Stomach (tissue), 19 donors: ENCODE measurements at places on chromosomes 6 and 20. TPM values are rescaled to one million over a fixed set of nuclear protein-coding genes. Genes with fewer than 3 reads are reported as not detected.
A peak's percentile ranks its signal among the peaks of the same experiment; 100 is the strongest.

GRCh38 chr6:44237021-44237812, 9.7 kb upstream of the HSP90AB1 start:
- DNase-seq = peak; percentile 95
- peaks cover 48% of the 10 kb centered on the region for H3K4me1 ChIP-seq
- no peaks in the 10 kb centered on the region for H3K27me3 ChIP-seq
- H3K36me3 ChIP-seq = peaks cover 10% of the 10 kb centered on the region
- H3K4me3 ChIP-seq = peak overlapping the region; percentile 67

GRCh38 chr20:2485661-2486060, 15.1 kb upstream of the SNRPB start:
- DNase-seq = no peak
- H3K36me3 ChIP-seq = peaks cover 30% of the 10 kb centered on the region
- H3K4me1 ChIP-seq = no peaks in the 10 kb centered on the region
- H3K27ac ChIP-seq = no peak overlapping the region
- no peaks in the 10 kb centered on the region for H3K27me3 ChIP-seq

GRCh38 chr6:155040901-155041650, 46.0 kb downstream of the TIAM2 start:
- H3K4me1 ChIP-seq = no peaks in the 10 kb centered on the region
- no peak overlapping the region for H3K4me3 ChIP-seq
- H3K36me3 ChIP-seq = no peaks in the 10 kb centered on the region
- H3K27me3 ChIP-seq = no peaks in the 10 kb centered on the region

GRCh38 chr6:93523365-93523764, 104.0 kb upstream of the EPHA7 start:
- H3K27me3 ChIP-seq = no peaks in the 10 kb centered on the region
- no peaks in the 10 kb centered on the region for H3K36me3 ChIP-seq
- H3K4me1 ChIP-seq = no peaks in the 10 kb centered on the region
- H3K4me3 ChIP-seq = no peak overlapping the region
- H3K27ac ChIP-seq = no peak overlapping the region

GRCh38 chr6:3305831-3306230, 47.1 kb downstream of the PSMG4 start:
- no peak for DNase-seq

SLC4A11 gene
- total RNA-seq = not detected

GRCh38 chr6:27669624-27670301, 196.9 kb upstream of the ZNF184 start:
- H3K27me3 ChIP-seq = peaks cover 11% of the 10 kb centered on the region
- H3K4me3 ChIP-seq = no peak overlapping the region
- peaks cover 4% of the 10 kb centered on the region for H3K4me1 ChIP-seq
- peak; percentile 23 for DNase-seq

DNA sequence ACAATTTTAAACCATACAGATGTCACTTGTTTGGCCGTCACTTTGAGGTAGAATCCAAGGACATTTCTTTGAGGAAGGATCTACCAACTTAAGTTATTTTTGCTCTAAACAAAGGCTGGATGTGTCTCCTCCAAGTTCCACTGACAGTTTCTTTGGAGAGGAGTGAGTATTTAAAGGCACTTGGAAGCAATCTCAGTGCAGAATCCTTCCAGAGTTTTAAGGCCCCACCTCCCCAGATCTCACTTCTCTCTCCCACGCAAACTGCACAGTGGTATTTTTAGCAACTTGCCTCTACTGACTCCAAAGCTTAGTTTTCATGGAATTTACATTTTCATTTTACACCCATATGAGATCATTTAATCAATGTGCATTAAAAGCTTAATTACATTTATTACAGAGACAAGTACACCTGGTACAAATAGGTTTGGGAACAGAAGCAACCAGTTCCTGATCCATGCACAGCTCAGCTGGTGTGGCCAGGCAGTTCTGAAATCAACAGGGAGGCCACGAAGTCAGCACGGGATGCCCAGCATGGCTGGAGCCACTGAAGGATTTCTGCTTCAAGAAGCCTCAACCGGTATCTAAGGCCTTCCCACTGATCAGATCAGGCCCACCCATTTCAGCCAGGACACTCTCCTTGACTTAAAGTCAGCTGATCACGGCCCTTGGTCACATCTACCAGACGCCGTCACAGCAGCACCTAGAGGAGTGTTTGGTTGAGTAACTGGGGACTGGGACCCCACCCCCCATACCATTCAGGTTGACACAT, 109.8 kb downstream of the SYCP2 start:
- no peak for DNase-seq
- H3K4me3 ChIP-seq = no peak overlapping the region
- no peak overlapping the region for H3K27ac ChIP-seq
- H3K27me3 ChIP-seq = peaks cover 16% of the 10 kb centered on the region
- no peaks in the 10 kb centered on the region for H3K4me1 ChIP-seq
- H3K36me3 ChIP-seq = no peaks in the 10 kb centered on the region

NOX3 gene
- not detected for total RNA-seq

TNFAIP3 gene
- total RNA-seq = 7.8 TPM

EBF4 gene
- 30.8 TPM for total RNA-seq

GRCh38 chr20:35511814-35512420, 17.5 kb downstream of the C20orf173 start:
- peaks cover 81% of the 10 kb centered on the region for H3K36me3 ChIP-seq
- H3K4me3 ChIP-seq = no peak overlapping the region
- DNase-seq = peak; percentile 40
- no peak overlapping the region for H3K27ac ChIP-seq

GPANK1 gene
- total RNA-seq = 36.8 TPM

RNF144B gene
- total RNA-seq = 1.7 TPM

KIF25 gene
- not detected for total RNA-seq

DNA sequence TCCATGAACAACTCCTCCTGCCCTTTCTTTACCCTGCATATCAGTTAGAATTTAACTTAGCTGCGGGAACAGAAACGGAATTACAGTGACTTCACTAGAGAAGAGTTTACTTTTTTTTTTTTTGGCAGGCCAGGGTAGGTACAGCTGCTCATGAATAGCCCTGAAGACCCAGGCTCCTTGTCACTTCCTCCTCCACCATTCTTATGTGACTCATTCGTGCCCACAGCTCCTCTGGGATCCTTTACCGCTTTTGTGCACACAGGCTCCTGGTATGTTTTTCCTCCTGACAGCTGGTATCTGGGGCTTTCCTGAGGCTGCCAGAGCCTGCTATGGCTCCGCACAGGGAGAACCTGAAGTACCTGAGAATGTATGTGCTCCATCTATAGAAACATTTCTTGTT, 3.9 kb upstream of the KCNS1 start:
- no peak overlapping the region for H3K4me3 ChIP-seq
- H3K4me1 ChIP-seq = peaks cover 8% of the 10 kb centered on the region
- no peak overlapping the region for H3K27ac ChIP-seq
- H3K27me3 ChIP-seq = peaks cover 3% of the 10 kb centered on the region
- H3K36me3 ChIP-seq = no peaks in the 10 kb centered on the region

DNA sequence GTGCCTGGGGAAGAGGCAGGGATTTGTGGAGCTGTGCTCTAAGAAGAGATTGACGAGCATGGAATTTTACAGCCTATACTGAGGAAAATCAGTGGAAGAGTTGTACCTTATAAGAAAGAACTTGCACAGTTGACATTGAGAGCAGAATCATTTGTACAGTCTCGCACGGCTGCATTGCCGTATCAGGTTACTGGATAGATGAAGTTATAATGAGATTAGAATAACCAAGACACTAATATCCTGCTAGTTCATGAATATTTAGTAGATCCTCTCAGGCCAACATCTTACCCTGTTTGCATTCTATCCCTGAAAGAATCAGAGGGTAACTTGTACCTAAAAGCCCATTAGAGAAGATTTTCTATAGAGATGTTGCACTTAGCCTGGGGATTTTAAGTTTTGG, 447.1 kb downstream of the PREX1 start:
- DNase-seq = no peak
- no peak overlapping the region for H3K4me3 ChIP-seq
- H3K4me1 ChIP-seq = no peaks in the 10 kb centered on the region
- H3K27ac ChIP-seq = no peak overlapping the region
- H3K27me3 ChIP-seq = peaks cover 20% of the 10 kb centered on the region
- H3K36me3 ChIP-seq = no peaks in the 10 kb centered on the region

DNA sequence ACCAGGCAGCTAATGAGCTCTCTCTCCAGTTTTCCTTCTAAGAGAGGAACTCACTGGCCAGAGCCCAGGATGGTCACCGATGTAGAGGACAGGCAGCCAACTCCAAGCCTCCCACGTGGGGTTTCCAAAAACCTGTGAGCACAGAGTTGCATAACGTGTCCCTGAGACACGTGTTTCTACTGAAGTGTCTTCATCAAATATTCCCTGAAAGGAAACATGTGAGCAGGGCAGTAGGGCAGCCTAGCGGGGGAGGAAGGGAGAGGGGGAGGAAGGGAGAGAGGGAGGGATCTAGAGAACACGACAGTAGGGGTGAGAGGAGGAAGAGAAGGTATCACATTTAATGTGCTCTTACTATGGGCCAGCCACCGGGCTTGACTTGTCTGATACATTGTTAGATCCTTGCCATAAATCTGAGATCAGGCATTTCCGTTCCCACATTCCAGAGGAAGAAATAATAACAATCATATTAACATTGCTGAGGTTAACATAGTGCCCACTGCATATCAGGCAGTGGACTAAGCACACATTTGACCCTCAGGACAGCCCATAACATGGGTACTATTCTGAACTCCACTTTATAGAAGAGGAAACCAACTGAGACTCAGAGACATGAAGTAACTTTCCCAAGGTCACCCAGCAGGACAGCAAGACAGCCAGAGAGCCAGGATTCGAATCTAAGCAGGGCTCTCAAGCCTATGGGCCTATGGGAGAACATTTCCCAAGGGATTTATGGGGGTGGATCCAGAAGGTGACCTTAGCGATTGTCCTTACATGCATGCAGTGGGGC, 4.5 kb upstream of the SYS1 start:
- no peak overlapping the region for H3K4me3 ChIP-seq
- H3K27ac ChIP-seq = peak overlapping the region; percentile 97
- DNase-seq = no peak
- peaks cover 63% of the 10 kb centered on the region for H3K4me1 ChIP-seq
- no peaks in the 10 kb centered on the region for H3K27me3 ChIP-seq
- H3K36me3 ChIP-seq = no peaks in the 10 kb centered on the region

DNA sequence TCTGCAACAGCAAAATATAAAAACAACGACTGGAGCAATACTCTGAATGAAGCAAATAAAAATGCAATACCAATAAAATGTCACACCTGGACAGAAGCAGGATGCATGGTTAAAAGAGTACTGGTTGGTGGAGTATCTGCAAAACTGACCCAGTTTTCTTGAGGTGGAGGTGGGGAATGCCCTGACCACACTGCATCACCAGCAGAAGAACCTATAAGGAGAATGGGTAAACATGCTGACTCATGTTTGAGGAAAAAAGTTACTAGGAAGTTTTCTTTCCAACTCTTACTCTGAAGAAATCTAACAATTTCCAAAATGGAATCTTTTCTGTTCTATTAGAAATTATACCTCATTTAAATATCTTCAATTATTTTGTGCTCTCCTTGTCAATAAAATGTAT, 43.6 kb downstream of the REPS1 start:
- no peak overlapping the region for H3K27ac ChIP-seq
- peaks cover 13% of the 10 kb centered on the region for H3K4me1 ChIP-seq
- H3K4me3 ChIP-seq = no peak overlapping the region
- peaks cover 66% of the 10 kb centered on the region for H3K36me3 ChIP-seq
- peak; percentile 37 for DNase-seq
- H3K27me3 ChIP-seq = no peaks in the 10 kb centered on the region

- peaks cover 61% of the 10 kb centered on the region for H3K4me1 ChIP-seq
- H3K27me3 ChIP-seq = no peaks in the 10 kb centered on the region
- H3K4me3 ChIP-seq = no peak overlapping the region
- H3K27ac ChIP-seq = peak overlapping the region; percentile 81
- H3K36me3 ChIP-seq = no peaks in the 10 kb centered on the region
Measured at GRCh38 chr20:45781391-45781931, 10.2 kb downstream of the WFDC3 start.

SLC2A10 gene
- 66.1 TPM for total RNA-seq

SLC26A8 gene
- total RNA-seq = not detected

DNA sequence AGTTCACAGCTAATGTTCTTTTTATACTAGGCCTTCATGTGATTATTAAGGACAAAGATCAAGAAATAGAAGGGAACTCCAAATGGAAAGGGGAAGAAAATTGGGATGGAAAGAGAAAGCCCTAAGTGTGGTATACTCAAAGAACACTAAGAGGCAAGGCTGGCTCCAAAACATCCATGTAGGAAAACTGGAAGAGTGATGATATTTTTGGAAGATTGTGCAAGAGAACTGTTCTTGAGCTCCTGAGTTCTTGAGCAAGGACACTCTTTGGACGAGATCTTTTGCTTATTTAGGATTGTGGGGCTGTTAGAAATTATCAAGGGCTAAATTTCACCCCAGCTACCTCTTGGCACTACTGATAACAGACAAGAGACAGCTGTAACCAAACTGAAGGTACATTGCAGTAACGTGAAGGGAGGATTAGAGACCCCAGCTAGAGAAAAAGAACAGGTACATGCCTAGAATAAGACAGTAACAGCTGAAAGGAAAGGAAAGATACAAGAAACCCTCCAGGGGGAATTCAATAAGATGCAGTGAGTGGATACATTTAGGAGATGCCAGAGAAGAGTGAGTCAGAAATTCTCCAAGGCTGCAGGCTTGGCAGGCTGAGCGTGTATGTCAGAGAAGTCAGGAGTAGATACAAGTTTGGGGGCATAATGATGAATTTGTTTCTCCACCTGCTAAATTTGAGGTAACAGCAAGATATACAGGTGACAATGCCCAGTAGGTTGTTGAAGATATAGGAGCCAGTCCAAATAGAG, 69.7 kb downstream of the CBLN4 start:
- no peak overlapping the region for H3K4me3 ChIP-seq
- no peak overlapping the region for H3K27ac ChIP-seq
- no peaks in the 10 kb centered on the region for H3K4me1 ChIP-seq
- no peaks in the 10 kb centered on the region for H3K36me3 ChIP-seq
- DNase-seq = no peak

DNA sequence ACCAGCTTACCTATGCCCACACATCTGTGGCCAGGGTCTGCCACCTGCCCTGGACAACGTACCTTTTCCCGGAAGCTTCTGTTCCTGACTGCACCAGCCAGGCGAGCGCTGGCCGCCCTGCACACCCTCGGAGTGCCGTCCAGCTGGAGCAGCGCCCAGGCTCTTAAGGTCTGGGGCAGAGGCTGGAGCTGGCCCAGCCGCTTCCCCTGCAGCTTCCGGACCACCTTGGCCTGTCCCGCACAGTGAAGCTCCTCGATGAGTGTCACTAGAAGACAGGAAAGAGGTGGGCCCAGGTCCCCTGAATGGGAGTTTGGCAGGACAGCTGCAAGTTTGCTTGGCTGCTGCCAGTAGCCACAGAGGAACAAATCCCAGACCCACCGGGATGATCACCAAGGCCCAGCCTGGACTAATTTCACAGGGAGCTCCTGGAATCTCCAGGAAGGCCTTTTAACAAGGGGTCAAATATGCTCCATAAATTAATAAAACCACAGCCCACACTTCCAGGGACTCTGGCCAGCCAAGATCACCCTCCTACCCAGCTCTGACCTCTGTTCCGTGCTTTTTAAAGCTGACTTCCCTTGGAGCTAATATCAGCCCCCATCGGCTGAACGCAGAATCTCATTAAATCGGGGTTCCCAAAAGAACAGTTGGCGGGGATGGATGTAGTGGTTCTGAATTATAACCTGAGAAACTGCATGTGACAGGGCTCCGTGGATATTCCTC, 82.3 kb downstream of the PTPN1 start:
- no peak overlapping the region for H3K4me3 ChIP-seq
- peak; percentile 89 for DNase-seq
- H3K27ac ChIP-seq = peak overlapping the region; percentile 53
- peaks cover 10% of the 10 kb centered on the region for H3K36me3 ChIP-seq

LY6G6F gene
- not detected for total RNA-seq

TGM2 gene
- 44.3 TPM for total RNA-seq
